ENCODE measurements at places on chromosomes 5 and 9.
A peak's percentile ranks its signal among the peaks of the same experiment; 100 is the strongest.

DNA sequence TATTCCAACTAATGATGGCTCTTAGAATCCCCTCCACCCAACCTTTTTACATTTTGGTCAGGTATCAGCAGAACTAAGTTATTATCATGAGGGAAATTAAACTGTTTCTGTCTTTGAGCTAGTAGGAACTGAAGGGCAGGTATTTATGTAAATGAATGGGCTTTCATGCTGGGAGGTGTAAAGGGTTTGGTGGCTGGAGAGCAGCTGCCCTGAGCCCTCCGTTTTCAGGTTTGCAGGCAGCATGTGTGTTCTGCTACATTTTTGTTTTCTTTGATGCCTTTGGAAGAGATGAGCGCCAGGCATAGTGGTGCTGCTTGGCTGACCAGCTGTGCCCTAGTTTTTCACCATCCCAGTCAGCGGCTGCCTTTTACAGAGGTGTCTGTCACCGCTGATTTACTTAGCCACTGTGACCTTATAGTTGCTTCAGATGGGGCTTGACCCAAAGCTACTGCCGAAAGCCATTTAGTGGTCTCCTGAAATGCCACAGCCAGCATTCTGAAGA, 231.9 kb downstream of the MAST4 start:
- DNase-seq, result no peak

- DNase-seq, result peak; percentile 86
Observed at GRCh38 chr9:92963831-92964606, 16.7 kb downstream of the FGD3 start.

GRCh38 chr5:147912011-147912410, 5.7 kb upstream of the C5orf46 start:
- DNase-seq, result peak; percentile 30

DNA sequence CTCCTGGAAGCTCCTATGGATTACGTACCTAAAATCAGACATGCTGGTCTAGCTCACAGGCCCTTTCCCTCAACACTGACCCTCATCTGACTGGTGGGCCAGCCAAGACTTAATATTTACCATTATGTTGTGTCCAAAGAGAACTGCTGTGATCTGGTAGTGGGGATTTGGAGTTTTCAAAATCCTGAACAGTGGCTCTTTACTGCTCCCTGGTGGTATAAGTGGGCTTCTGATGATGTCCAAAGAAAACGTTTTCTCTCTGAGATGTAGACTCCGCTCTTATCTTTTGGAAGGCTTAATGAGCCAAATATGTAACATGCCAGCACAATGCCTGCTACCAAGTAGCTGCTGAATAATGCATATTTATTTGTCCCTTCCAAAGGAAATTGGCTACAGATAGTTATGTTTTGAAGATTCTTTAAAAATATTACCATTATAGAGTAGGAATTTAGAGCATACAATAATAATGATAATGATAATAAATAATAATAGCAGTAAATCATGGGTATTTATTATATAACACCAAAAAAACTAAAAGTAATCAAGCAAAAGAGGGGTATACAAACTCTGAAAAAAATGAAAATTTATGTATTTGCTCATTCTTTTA, 406.6 kb upstream of the TNC start:
- DNase-seq, result peak; percentile 65

- no peak for DNase-seq
Observed at GRCh38 chr5:151550146-151550545, 41.0 kb downstream of the FAT2 start.

DNA sequence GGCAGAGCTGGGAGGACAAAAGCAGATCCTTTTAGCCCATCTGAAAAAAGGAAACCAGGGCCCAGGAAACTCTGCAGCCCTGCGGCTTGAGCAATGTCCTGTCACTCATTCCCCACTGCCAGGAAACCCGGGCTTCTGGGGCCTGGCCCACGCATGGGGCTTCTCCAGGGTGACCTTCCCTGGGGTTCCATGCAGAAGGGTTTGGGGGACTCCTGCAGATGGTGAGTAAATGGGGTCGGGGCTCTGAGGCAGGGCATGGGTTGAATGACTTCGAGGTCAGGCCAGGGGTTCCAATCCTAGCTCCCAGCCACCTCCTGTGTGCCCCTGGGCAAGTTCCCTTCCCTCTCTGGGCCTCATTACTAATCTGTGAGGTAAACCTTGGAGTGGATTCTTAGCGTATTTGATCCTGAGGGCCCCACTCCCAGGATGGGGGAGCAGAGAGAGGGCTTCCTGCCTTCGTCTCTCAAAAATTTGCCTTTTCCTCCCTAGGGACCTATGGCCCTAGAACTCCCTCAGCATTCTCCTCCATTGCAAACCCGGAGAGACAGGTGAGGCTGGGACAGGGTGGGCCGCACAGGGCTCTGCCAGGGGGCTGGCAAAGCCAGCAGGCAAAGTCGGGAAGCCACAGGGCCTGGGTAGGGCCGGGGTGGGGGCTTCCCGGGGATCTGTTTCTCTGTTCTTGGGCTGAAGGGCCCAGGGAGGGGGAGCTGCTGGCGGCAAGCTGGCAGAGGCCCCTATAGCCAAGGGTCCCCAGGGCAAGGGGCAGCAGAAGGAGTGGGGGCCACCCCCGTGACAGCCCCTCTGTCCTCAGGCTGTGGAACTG, 25.8 kb downstream of the ADGRD2 start:
- DNase-seq, result no peak
